ENCODE measurements at places on chromosomes 12 and 14.

DNA sequence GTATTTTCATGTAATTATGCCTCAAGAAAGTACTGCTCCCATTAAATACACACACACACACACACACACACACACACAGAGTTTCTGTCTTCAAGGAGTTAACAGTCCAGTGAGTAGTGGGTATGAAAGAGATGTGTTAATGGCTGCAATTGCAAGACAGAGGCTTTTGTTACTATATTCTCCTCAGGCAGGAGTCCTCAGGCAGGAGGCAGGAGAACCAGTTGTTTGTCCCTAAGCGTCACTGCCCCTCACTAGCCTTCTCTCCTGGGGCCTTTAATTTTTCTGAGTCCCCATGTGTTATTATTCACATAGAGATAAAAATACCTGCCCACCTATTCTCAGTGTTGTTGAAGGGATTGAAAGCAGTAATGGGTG is 31.2 kb downstream of the DAD1 start:
- no peak for DNase-seq

DNA sequence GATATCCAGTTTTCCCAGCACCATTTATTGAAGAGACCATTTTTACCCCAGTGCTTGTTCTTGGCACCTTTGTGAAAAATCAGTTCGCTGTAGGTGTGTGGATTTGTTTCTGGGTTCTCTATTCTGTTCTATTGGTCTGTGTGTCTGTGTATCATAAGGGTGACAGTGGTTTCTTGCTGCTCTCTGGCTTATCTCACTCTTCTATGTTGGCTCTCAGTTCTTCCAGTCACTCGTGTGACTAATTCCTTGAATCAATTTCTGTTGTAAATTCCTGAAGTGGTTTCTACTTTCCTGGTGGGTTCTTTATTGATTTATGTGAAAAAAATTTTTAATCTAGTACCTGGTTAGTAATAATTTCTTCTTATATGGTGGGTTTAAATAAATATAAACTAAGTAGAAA is 58.3 kb downstream of the OTOGL start:
- DNase-seq: no peak

- no peak for DNase-seq
Observed at GRCh38 chr12:33967760-33968159, 54.5 kb upstream of the ALG10 start.

GRCh38 chr12:132886529-132887477 is 602 bp downstream of the CHFR start:
- no peak for DNase-seq

- DNase-seq: no peak
Observed at GRCh38 chr12:79515530-79515935, 175.2 kb downstream of the PAWR start.

GRCh38 chr12:65602610-65603295 is 221.5 kb upstream of the HMGA2 start:
- DNase-seq: no peak

DNA sequence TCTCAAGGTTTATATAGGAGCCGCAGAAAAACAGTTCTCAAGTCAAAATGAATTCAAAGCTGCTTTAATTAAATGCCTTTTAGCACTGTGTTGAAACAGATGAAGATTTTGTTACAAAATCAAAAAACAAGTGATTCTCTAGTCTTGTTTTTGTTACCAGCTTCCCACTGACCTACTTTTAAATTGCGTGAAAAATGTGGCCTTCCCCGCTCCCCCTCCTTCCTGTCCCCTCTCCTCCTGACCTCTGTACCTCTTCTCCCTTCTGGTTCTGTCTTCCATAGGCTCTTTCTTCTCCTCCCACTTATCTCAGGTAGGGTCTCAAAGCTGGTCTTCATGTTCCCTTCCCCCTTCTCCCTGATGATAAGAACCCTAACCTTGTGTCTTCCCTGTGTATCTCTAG is 90.0 kb upstream of the MDM1 start:
- no peak for DNase-seq

All from stimulated activated CD4-positive, alpha-beta T cell treated with anti-CD3 and anti-CD28 coated beads, Interleukin-15, amount 100 ng/mL, for 1 hour (primary cell).